Astrocyte of the spinal cord (primary cell): ENCODE measurements at places on chromosomes 4 and X.

DNA sequence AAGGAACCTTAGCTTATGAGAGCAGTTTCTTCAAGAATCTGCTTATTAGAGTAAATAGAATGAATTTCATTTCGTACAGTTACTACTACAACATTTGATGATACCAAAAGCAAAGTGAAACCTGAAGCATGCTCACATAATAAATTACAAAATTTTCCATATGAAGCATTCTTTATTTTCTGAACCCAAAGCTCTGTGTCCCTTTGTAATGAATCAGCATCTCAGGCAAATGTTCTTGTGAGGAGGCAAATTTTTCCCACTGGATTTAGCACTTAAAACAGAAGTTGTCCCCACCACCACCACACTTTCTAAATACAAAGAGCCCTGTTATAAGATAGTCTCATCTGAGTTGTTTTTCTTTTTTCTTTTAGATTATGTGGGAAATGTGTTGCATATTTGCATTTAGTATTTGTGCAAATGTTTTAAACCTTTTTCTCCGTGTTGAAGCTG lies 70.7 kb upstream of the NFKB1 start:
- peak; percentile 64 for DNase-seq

DNA sequence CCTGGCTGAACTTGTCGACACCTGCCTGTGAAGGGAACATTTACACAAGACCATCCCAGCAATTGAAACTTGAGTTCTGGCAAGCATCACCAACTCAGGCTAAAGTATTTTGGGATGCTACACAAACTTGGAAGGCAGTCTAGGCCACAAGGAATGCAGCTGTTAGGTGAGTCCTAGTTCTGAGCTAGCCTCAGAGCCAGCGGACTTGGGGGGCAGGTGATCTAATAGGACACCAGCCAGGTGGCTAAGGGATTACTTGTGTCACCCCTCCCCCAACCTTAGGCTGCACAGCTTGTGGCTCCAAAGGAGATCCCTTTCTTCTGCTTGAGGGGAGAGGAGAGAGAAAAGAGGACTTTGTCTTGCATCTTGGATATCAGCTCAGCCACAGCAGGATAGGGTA lies 62.3 kb upstream of the DKK2 start:
- DNase-seq = no peak

DNA sequence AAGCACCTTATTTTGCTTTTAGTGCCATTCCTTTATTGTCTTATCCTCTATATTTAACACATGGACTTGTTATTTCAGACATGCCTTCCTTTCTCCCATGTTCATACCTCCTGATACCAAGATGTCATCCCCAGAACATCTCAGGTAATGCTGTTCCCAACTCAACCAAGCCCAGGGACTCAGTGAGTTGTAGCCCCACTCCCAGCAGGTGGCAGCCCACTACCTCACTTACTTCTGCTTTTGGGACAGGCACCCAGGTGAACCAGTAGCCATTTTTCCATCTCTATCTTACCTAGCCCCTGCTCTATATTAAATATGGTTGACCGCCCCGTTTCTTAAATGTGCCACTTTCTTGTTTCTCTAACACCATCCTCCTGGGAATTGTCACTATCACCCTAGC lies 199.0 kb downstream of the DCHS2 start:
- DNase-seq = no peak

DNA sequence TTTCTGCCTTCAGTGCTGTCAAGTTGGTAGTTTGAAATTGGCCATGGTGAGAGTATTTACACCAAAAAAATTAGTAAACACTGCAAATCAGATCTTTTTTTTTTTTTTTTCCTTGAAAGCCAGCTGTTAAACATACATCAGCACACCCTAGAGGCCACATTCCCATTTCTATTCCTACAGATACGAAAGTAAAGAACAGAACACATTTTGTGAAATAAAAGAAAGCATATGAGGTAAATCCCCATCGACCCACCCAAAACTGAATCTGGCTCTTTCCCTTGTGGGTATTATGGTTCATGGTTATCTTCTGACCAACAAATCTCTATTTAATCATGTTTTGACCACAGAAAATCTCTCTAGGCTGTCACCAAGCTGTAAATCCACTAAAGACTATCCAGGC lies 41.8 kb upstream of the AP1AR start:
- DNase-seq = no peak

- DNase-seq = no peak
Measured at GRCh38 chr4:8221985-8222384, 22.9 kb downstream of the SH3TC1 start.

GRCh38 chrX:14594521-14594920 lies 65.2 kb downstream of the GLRA2 start:
- no peak for DNase-seq
